GM13977 (cell line): ENCODE measurements at places on chromosomes 1 and 21.

DNA sequence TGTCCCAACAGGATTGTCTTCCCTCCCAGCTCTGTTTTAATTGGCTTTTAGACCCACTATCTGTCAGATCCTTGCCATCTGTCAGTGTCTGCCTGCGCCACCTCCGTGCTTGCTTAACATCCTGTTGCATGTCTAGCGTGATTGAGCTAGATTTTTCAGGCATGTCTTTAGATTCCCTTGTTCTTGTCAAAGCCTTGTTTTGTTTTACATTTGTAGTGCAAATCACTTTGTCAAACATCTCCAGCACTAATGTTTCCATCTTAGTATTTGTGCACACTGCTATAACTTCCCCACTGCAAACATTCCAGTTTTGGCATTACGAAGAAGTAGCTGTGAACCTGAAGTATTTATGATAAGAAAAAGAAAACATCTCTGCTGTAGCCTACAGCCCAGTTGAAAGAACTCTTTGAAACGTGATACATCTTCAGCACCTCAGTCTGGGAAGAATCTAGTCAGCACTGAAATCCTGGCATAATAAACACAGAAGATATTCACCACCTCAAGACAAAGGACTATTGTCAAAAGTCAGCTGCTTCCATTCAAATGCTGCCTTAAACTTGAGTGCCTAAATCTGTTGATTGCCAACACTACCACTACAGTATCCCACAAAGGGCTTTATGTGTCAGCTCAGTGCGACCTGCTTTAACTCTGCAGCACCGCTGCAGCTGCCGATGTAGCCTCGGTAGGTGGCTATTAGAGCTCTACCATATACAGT lies 105.0 kb downstream of the FNBP1L start:
- no peak for DNase-seq

GRCh38 chr1:179168536-179168935 lies 60.9 kb downstream of the ABL2 start:
- DNase-seq, result no peak

GRCh38 chr1:180927348-180927747 lies 14.7 kb downstream of the KIAA1614 start:
- DNase-seq, result no peak

GRCh38 chr1:115437196-115437595 lies 99.1 kb upstream of the NGF start:
- no peak for DNase-seq

- DNase-seq, result no peak
Observed at GRCh38 chr1:204733869-204734596, 48.5 kb upstream of the LRRN2 start.
